ENCODE measurements at places on chromosomes 11 and 22. TPM values are rescaled to one million over a fixed set of nuclear protein-coding genes. Genes with fewer than 3 reads are reported as not detected.

The ACRV1 gene
- not detected for total RNA-seq

GRCh38 chr22:46576556-46577367 is 39.3 kb upstream of the CELSR1 start:
- DNase-seq: no peak

The TSPAN18 gene
- total RNA-seq: 14.2 TPM

The ART5 gene
- total RNA-seq: 0.38 TPM

GRCh38 chr11:61764606-61765260 is 12.3 kb downstream of the MYRF start:
- DNase-seq: no peak

- no peak for DNase-seq
These were observed 217.8 kb downstream of the NELL1 start for GRCh38 chr11:20887137-20887536.

DNA sequence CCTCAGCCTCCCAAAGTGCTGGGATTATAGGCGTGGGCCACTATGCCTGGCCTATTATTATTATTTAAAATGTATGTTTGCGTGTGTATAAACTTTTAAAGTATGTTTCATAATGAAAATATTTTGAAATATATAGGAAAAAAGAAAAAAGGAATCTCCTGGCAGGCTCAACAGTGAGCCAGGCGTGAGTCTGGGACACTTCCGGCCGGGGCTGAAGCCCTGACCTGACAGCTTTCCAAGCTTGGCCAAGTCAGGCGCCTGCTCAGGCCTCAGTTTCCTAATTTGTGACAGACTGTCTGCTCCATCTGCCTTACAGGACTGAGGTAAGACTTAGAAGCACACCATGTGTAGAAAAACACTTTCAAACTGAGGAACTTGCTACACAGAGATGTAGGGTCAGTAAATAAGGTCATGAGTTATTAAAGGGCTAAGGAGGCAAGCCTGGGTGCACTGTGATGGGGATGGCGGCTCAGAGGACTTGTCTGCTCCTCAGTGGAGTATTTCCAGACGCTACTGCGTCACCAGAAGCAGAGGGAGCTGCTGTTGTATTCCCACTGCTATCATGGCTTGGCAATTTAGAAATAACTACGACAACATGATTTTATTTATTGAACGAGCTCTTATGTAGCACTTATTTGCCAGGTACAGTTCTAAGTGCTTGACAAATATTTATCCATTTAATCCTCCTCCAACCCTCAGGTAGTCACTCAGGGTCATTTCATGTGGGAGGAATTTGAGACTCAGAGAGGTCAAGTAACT is 100.1 kb downstream of the PRR5L start:
- DNase-seq: no peak

DNA sequence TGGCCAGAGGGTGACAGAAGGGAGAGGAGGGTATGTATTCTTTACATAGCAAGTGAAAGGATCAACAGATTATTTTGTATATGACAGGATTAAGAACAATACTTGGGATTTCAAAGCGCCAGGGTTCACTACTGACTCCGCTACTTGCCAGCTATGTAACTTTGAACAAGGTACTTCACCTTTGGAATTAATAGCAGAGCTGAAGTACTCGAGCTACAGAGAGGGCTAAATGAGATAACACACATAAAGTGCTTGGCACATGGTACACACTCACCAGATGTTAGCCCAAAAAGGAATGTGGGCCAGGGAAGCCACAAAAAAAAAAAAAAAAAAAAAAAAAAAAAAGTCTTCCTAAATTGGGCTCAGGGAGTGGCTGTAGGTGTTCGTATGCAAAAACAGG is 408.4 kb downstream of the BUD13 start:
- no peak for DNase-seq

DNA sequence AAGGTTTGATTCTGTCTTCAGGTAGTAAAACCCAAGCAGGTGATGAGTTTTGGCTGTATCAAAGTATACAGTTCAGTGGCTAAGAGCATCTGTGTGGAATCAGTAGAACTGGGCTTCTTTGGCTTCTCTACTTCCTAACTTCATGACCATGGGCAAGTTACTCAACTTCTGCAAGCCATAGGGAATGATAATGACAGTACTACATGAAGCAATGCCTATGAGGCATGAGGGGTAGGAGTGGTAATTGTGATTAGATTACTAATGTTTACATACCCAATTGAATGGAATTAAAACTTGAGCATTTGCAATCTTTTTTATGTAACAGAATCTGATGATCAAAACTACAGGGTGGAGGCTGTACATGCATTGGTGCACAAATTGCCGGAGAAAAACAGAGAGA is 164.3 kb downstream of the PGR start:
- DNase-seq: no peak

The TMEM191C gene
- 1.2 TPM for total RNA-seq

All from osteocyte (in vitro differentiated cells).